Colonic mucosa (tissue), 4 donors: ENCODE measurements at places on chromosomes 16 and 17.

GRCh38 chr17:57861790-57862693, 12.2 kb upstream of the MRPS23 start:
- DNase-seq, result peak; percentile 73

DNA sequence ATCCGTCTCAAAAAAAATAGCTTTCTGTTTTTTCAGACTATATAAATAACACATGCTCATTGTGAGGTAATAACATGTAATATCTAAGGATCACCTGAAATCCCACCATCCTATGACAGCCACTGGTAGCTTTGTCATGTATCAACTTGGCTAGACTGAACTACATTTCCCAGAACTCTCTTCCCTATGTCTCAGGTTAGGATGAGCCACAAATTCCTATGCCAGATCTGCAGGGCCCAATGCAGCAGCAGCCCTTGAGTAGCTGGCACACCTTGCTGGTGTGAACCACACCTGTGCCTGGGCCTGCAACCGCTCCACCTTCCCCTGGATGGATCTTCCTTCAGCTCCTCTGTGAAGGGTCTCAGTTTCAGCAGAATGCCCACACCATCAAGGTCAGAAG, 28.1 kb downstream of the OGFOD1 start:
- DNase-seq, result no peak

GRCh38 chr16:73031155-73031866, 16.6 kb downstream of the ZFHX3 start:
- no peak for DNase-seq

DNA sequence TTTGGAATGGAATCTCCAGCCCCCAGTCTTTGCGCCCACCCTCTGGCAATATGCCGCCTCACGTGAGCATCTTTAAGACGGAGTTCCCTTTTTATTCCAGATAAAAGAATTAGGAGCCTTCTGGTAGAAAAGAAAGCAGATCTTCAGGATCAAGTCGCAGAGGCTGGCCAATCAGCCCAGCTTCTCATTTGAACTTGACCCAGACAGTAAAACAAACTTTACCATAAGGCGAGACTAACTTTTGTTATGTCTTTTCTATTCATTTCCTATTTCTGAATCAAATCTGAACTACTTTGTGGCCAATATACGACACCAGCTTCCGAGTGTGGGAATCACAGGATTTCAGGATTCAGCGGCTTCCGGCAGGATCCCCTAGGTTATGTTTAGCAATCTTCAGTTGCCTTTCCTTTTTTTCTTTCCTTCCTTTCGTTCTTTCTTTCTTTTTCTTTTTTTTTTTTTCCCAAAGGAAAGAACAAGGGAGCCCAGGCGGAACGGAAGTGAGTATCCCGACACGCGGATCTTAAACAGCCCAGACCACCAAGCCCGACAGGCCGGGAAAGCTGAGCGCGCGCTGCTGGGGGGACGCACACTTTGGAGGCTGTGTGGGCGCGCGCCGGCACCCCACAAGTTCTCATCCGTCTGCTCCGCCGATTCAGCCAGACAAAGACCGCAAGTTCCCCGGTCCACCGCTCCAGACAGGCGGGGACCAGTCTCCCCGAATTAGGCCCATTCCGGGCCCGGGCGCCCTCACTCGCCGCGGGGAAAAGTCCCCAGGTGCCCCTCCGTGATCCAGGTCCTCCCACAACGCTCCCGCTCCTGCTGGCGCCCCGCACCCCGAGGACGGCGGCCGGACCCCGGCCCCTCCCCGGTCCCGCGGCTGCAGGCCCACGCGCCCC, 633 bp downstream of the TBC1D16 start:
- peak; percentile 38 for DNase-seq

DNA sequence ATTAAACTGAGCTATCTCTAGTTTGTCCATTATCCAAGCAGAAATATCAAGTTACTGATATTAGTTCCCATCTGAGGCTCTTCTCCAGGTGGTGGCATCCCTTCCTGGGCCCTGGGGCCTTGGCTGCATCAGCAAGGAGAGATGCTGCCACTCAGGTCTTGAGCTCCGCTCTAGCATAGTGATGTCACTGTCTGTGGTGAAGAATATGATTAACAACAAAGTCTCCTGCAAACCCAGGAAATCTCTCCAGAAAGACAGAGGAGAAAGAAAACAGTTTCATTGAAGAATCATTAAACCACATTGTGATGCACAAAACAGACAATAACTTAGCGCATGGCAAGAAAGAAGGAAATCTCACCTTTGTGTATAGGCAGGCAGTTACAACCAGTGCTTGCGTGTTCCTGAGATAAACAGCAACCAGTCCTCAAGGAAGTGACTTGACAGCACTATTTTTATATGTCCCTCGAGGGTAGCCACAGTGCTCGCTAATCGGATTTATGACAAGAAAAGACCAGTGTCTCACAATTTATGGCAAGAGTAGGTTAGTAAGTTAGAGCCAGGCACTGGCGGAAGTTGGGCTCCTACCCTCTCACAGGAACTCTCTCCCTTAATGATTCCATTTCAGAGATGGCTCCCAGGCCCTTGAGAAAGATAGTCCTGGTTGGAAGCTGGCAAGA, 151.1 kb downstream of the AHSP start:
- DNase-seq, result no peak

- no peak for DNase-seq
These were observed 31.0 kb upstream of the TRAP1 start for GRCh38 chr16:3748307-3748706.

DNA sequence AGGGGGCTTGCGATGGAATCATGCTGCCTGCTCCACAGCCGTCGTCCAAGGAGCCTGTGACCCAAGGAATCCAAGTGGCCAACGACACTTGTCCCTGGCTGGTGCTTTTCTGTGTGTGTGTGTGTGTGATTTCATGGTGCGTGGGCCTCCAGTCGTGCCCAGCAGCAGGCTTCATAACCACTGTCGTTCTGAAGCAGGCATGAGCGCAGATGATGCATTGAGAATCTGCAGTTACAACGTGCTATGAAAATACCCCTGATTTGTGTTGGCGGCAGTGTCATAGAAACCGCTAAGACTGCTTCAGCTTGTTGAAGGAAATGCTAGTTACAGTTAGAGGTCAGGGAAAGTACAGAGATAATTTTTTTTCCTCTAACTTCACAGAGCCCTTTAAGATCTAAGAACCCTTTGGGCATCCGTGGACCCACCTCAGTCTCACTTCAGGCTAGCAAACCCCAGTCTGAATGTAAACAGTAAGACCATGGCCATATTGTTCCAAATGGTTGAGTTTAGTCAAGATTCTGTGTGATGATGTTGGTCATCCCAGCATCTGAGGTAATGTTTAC, 15.6 kb downstream of the C16orf90 start:
- no peak for DNase-seq

GRCh38 chr17:74228306-74228978, 15.1 kb downstream of the TTYH2 start:
- no peak for DNase-seq

DNA sequence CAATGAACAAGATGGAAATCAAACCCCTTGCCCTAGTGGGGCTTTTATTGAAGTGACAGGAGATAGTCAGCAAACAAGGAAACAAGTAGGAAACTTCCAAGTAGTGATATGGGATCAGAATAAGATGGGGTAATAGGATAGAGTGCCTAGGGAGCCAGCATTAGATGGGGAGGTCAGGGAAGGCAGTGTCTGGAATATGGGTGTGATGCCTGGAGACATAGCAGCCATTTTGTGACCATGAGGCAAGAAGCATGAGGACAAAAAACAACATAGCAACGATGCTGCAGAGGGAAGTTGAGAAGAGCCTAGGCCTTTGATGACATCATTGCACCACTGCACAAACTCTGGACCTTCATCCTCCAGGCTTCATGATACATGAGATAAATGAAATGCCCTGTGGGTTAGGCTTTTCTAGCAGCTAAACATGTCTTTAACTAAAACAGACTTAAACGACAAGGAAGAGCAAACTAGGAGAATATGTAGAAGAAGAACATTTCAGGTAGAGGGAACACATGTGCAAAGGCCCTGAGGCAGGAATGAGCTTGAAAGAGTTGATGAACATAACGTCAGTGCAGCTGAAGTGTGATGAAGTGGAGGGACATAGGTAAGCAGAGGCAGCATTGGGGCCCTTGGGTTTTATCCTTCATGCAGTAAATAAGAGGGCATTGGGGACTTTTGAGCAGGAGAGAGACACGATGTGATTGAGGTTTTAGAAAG, 18.2 kb upstream of the TMEM11 start:
- DNase-seq, result no peak

DNA sequence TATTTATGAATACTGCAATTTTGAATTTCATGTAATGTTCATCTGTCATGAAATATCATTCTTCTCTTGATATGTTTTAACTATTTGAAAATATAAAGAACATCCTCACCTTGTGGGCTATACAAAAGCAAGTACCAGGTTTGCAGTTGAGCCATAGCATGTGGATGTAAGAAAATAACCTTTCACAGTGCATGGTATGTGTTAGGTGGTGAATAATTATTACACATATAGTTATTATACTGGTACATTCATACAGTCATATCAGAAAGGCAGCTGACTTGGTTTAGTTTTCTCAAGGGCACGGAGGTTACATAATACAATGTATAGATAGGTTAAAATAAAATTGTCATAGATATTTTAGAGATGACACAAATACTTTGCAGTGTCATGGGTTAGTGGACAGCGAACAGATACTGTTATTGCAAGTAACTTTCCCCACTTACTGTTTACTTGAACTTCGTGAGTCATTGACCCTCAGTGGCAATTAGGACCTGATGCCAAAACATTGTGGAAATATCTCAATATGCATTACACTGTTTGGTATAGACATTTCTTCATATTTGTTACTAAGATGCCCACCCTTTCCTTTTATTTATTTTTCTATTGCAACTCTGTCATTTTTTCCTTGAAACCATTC, 445.4 kb upstream of the GOT2 start:
- DNase-seq, result no peak

GRCh38 chr17:81511554-81511803, 1.1 kb downstream of the ACTG1 start:
- no peak for DNase-seq

DNA sequence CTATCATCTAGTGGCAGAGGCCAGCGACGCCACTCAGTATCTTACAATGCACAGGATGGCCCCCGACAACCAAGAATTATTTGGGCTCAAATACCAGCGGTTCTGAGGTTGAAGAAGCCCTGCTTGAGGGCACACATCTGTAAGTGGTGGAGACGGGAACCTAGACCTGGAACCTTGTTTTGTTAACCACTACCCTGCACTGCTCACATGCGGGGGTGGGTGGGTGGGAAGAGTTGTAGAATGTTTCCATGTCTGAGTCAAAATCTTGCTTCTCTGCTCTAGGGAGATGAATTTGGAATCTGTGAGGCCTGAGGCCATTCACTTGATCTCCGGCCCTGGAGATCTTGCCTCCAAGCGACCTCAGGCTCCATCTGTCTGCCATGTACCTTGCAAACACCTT, 44.1 kb downstream of the ABCC1 start:
- no peak for DNase-seq

DNA sequence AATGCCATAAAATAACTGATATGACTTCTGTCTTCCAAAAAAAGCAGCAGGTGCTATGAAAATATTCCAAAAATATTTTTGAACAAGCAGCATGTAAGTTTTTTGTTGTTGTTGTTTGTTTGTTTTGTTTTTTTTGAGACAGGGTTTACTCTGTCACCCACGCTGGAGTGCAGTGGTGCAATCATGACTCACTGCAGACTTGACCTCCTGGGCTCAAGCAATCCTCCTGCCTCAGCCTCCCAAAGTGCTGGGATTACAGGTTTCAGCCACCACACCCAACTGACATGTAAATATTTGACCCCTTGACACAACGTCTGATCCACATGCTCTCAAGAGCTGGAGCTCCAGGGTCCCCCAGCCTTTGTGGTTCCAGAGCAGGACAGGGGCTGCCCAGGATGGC, 98.4 kb downstream of the LITAF start:
- DNase-seq, result no peak

DNA sequence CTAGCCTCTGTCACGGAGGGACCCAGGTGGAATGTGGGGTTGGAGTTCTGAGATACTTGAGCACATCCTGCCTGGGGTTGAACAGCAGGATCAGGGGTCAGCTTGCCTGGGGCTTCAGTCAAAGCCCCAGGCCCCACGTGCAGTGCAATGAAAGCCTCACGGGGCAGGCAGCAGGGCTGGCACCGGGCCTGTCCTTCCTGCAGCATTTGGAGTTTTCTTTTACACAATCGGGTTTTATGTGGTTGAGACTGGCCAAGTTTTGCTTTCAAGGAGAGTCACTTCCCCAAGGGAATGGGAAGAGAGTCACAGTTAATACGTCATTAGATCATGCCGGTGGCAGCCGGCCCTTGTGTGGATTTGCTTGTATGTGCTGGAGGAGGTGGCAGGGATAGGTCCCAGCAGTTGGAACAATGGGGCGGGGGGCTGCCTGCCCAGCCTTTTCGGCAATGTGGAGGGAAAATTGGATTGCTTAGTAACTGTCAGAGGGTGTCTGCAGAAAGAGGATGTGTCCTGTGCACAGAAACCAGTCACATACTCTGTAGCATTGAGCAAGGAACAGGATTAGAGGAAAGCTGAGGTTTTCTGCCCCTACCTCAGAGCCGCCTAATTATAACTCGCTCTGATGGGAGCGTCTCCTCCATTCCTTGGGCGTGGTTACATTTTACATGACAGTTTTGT, 4.5 kb downstream of the RMI2 start:
- DNase-seq, result peak; percentile 62

- no peak for DNase-seq
These were observed 9.5 kb upstream of the UNK start for GRCh38 chr17:75774991-75775668.

- DNase-seq, result peak; percentile 95
These were observed 34.1 kb upstream of the SLC38A10 start for GRCh38 chr17:81328978-81329926.

DNA sequence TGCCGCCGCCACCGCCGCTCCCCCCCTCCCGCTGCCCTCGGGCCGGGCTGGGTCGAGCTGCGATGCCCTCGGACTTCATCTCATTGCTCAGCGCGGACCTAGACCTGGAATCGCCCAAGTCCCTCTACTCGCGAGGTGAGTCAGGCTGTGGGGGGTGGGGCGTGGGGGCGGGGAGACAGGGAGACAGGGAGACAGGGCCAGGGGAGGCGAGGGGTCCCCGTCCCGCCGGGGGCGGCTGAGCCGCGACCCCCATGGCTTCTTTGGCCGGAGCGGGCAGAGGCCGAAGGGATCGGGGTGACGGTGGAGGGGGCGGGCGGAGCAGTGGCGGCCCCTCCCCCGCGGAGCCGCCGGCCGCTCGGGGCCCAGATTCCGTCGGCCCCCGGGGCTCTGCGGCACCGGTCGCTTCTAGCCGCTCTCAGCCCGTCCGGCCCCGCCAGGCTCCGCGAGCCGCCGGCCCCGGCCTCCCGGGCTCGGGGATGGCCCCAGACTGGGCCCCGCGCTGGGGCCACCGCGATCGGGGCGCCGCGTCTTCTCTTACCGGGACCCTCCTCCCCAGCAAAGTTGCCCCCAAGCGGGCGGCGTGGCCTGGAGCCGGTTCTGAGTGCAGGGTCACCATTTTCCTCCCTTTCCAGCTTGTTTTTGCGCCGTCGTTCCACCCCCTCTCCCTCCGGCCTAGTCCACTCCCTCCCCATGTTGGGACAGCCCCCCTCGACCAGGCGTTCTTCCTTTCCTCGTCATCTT, 644 bp downstream of the NFAT5 start:
- DNase-seq, result peak; percentile 73
